ENCODE measurements at places on chromosomes 11 and 22.

GRCh38 chr11:127056338-127056971 is 55.9 kb upstream of the KIRREL3 start:
- DNase-seq: no peak

DNA sequence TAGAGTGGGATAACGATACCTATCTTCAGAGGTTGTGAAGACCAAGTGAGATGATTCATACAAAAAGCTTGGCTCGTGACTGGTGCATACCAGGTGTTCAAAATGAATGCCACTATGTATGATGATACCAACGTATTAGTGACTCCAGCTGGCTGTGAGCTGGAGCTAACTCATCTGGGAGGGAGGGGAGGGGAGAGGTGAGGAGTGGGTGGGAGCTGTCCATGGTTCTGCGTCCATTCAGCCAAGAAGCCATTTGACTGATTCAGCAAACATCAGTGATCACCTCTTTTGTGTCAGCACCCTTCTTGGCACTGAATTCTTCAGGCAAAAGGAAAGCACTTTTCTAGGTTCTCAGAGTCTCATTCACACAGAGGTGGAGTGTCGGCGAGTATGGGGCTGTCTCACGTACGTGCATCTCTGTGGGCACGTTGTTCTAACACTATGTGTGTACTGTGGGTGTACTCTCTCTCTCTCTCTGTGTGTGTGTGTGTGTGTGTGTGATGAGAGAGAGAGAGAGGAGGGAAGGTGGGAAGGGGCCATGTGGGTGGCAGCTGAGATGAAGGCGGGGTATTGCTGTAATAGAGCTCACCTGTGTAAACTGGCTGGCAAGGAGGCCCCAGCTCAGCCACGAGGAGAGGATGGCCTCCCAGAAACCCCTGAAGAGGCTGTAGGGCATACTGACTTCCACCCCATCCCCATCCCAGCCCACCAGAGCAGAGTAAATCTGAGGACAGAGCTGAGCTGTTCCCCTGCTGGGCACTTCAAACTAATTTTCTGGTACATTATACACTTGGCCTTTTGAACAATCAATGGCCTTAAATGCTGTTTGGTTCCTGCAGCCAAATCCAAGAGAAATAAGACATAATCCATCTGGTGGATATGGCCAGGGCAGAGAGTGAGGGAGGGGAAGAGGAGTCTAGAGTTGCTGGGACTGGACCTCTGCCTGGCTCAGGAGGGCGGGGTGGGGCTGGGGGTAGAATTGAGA is 96.1 kb upstream of the THY1 start:
- DNase-seq: no peak

GRCh38 chr22:28904211-28904896 is 21.0 kb downstream of the ZNRF3 start:
- no peak for DNase-seq

GRCh38 chr22:24402460-24403192 is 24.8 kb upstream of the ADORA2A start:
- DNase-seq: peak; percentile 33

DNA sequence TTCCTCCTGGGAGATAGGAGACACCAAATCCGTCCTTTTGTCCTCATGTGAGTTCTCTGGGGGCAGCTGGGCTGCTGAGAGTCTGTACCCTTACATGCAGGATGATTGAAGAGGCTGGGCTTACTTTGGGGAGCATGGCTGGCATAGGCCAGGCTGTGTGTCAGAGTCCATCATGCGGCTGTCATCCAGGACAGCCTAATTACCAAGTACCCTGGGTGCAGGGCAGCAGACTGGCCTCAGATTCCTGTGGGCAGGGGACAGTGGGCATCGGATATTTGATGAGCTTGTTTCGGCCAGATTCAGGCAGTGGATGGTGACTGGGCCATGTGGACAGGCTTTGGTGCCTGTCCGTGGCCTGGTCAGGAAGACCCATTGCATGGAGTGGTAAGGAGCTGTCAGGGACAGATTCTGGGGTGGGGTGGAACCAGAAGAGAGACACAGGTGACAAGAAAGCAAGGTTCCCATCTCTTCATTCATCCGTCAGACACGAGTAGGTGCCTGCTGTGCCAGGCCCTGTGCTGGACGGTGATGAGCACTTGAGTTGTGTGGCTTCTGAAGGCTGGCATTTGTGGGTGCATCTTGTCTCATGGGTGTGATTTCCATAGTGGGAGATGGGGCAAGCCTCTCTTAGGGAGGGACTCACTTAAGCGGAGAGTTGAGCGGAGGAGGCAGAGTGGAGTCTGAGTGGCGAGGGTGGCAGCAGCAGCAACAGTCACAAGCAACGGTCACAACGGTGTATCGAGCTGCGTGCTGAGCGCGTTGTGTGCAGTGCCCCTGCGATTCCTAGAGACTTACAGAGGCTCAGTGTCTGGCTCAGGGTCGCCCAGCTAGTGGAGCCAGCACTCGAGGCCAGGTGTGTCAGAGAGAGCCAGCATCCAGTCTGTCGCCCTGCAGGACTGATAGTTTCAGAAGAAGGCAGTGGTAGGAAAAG is 48.7 kb downstream of the TBC1D22A start:
- DNase-seq: no peak

- no peak for DNase-seq
Observed at GRCh38 chr11:27218421-27219038, 144.5 kb downstream of the CCDC34 start.

Measured in GM12878 (cell line).